ENCODE measurements at places on chromosomes 2 and 18.

GRCh38 chr2:197647961-197648690 lies 27.3 kb downstream of the RFTN2 start:
- no peak for DNase-seq

GRCh38 chr2:216603884-216604245 lies 29.4 kb upstream of the IGFBP2 start:
- no peak for DNase-seq

- no peak for DNase-seq
These were observed 116.3 kb downstream of the DYM start for GRCh38 chr18:49344096-49344495.

DNA sequence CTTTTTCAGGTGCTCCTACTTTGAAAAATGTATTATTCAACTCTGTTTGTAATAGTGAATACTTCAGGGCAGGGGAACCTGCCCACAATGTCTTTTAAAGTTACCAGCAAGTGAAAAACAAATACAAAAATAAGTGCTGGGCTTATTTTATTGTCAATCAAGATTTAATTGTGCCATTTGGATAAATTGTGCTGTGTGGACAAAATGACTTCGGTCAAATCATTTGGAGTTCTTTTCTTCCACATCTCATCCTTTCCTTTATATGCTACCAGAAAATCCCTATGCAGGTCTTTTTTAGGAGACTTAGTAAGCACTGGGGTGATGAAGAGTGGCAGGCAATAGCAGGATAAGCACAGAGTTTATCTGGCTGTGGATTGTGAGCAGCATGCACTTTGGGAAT lies 63.9 kb downstream of the NYAP2 start:
- no peak for DNase-seq

DNA sequence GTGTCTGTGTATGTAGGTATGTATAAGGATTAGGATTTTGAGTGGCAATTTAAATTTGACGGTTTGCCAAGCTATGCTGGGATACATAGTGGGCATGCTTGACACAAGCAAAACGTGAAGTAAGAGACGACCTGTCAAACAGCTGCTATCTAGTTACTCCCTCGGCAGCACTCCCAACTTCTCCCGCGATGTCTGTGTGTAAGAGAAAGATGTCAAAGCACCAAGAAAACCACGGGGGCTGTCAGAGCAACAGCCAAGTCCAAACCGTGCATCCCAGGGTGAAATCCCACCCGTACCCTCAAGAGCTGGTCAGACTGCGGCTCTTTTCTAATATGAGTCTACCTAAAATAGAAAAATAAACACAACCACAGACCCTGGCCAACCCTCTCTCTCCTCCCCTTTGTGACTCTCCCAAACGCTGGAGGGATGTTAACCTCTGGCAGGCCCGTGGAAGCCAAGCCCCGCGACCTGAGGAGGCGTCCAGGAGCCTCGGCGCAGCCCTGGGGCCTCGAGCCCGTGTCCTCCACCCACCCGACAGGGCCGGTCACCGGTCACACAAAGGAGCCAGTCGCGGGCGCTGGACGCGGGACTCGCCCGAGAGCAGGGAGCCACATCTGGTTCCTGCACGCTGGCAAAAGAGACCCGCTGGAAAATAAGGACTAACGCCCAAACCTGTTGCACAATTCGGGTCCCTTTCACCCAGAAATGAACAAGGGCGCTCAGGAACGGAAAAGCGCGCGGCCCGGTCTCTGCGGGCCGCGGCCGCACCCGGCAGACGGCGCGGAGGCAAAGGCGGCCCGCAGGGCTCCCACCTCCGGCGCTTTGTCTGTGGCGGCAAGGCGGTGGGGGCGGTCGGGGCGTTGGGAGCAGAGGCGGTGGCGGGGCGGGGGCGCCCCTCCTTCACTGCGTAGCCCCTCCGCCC lies 925 bp downstream of the SESTD1 start:
- no peak for DNase-seq

DNA sequence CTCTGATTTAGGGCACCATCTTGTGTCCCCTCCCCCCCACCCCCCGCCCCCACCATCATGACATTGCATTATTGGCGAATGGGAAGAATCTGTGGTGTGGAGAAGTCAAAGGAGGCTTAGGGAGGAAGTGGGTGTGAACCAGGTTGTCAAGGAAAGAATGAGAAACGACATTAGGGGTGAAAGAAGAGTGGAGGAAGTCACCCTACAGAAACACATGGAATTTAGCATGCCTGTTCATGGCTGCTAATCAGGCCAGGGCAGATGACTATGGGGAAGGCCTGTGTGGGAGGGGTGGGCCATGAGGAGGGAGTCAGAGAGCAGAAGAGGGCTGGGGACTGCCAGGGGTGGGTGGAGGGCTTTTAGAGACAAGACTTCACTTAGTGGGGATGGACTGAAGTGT lies 81.6 kb downstream of the AOX1 start:
- DNase-seq, result no peak

- DNase-seq, result no peak
These were observed 12.8 kb downstream of the ARHGAP25 start for GRCh38 chr2:68747413-68747812.

DNA sequence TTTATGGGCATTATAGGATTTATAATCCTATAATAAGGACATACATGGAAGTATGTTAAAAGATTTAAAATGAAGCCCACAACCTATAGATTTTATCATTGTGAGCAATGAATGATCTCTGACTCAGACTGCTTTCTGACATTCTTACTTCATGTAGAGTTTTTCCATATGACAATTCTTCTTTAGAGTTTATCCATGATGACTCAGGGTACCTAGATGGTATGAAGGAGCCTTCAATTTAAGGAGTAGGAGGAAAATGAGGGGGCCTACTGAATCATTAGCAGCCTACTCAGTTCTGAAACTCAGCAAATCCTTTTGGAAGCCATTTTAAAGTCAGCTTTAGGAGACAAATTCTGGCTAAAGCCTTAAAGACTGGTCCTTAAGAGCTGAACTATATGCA lies 10.4 kb downstream of the PELI1 start:
- DNase-seq, result no peak

GRCh38 chr2:237391140-237391539 lies 22.8 kb downstream of the COL6A3 start:
- no peak for DNase-seq

GRCh38 chr2:46462936-46463335 lies 16.4 kb upstream of the TMEM247 start:
- no peak for DNase-seq

GRCh38 chr2:51597086-51597485 lies 565.2 kb upstream of the NRXN1 start:
- DNase-seq, result no peak

DNA sequence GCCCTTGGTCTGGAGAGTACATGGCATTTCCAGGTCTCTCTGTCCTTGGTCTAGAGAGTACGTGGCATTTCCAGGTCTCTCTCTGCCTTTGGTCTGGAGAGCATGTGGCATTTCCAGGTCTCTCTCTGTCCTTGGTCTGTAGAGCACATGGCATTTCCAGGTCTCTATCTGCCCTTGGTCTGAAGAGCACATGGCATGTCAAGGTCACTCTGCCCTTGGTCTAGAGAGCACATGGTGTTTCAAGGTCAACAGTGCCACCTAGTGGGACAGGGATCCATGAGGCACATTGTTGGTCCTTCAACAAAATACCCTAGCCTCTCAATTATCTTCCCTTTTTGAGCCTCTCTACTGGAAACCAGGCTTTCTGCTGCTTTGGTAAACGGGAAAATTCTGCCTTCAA lies 250.2 kb downstream of the OTX1 start:
- no peak for DNase-seq

GRCh38 chr2:45714679-45715078 lies 63.2 kb downstream of the PRKCE start:
- no peak for DNase-seq

DNA sequence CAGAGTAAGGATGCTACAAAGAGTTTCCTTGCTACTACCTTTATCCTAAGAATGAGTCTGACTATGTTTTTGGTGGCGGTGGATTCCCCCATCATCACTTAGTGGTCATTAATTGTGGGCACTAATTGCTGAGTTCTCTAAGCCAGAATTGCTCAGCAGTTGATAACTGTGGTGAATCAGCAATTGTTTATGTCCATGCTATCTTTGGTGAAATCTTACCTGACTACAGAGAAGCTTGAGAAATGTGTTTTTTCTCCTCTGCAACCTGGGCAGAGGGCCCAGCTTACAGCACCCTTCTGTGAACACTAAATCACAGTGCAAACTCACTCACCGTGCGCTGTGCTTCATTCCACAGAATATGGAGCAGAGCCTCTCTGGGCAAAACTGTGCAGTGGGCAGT lies 683.6 kb downstream of the CNTNAP5 start:
- DNase-seq, result no peak

DNA sequence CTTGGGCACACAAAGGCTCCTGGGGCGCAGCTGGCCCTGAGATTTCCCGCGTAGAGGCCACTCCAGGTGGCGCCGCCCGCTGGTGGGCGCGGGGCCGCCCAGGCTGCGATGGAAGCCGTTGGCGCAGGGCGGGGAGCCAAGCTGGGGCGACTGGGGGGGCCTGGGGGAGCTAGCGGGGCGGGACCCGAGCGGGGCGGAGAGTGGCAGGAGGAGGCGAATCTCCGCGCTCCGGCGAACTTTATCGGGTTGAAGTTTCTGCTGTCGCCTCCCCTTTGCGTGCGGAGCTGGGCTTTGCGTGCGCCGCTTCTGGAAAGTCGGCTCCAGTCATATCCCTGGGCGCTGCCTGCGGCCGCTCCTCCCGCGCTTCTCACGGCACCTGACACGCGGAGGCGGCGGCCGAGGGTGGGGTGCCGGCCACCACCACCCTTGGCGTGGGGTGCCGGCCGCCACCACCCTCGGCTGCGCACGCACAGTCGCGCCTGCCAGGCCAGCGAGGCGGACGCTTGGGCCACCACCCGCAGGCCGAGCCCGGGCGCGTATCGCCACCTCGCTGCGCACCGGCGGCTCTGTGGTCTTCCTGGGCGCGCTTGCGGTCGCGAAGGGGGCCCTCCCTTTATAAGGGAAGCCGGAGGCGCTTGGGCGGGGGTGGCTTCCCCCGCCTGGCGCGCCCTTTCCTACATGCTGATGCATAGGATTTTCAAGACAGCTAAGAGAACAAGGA lies 919 bp upstream of the CYP1B1 start:
- no peak for DNase-seq

DNA sequence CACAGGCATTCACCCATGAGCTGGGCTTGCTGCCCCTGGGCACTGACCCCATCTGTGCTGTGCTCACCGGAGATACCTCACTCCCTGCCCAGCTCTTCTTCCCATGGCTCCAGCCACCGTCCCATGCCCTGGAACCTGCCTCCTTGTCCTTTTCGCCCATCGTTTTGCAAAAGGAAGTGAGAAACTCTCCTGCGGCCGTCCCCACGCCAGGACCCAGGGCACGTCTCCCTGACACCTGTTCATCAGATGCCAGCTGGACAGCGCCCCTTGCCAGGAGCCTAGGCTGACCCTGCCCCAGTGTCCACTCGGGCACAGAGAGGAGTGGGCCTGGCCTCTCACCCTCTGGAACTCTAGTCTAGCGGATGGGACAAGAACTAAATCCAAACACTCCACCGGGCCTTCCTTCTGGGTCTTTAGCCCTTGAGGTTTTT lies 238.6 kb downstream of the SEPTIN10 start:
- no peak for DNase-seq

GRCh38 chr2:240364961-240365775 lies 70.3 kb upstream of the GPC1 start:
- DNase-seq, result no peak

All from stimulated activated CD8-positive, alpha-beta memory T cell treated with anti-CD3 and anti-CD28 coated beads, Interleukin-7, amount 100 ng/mL, for 1 hour (primary cell).